Amygdala (tissue), 56 donors: ENCODE measurements at places on chromosomes 6 and 20.

DNA sequence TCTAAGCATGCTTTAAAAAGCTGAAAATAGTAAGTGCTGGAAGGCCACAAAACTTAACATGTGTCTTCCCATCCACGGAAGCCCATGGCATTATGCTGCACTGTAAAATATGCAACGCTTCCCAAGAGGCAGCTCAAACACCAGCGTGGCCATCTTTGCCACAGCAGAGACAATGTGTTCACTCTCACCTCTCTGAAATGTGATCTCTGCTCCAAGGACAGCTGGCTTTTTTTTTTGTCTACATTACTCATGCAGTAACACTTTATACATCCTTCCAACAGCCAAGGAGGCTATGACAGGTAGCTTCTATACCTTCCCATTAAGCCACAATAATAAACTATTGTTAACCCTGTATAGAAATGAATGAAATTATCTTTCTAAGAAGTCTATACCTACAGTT, 49.2 kb downstream of the BLOC1S5 start:
- no peak for DNase-seq

GRCh38 chr6:31776989-31777666, at the start of gene VWA7:
Gene VWA7, minus strand, starts transcription at chr6:31777328. Its CDS starts 549 bp downstream, at chr6:31776779.
- DNase-seq: no peak

DNA sequence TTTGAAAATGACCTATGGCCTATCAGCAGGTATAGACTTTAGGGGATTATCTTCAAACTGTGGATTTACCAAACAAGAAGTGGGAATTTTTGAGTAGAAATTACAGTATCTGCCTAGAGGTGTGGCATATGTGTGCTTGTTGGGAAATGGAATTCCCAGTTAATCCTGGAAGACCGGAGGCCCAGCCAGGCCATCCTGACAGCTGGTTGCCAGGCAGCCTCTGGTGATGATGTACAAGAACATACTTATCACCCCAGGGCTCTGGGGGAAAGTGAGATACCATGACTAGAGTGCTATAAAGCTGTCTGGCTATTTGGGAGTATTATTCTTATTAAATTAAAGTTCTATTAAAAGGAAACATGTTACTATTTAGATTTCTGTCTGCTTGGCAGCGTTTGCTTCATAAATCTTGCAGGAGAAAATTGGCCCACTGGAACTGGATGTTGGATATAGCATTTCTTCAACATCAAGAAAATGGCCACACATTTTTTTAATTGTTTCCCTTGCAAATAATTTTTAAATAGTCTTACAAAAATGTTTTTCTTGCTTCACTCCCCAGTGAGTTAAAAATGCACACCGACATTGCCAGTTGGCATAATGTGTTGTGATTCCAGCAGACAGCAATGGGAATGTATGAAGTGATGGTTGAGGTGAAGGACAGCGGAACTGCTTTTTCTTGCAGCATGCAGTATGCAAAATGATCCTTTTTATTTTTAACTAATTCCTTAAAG, 187.8 kb downstream of the MYLK4 start:
- no peak for DNase-seq

DNA sequence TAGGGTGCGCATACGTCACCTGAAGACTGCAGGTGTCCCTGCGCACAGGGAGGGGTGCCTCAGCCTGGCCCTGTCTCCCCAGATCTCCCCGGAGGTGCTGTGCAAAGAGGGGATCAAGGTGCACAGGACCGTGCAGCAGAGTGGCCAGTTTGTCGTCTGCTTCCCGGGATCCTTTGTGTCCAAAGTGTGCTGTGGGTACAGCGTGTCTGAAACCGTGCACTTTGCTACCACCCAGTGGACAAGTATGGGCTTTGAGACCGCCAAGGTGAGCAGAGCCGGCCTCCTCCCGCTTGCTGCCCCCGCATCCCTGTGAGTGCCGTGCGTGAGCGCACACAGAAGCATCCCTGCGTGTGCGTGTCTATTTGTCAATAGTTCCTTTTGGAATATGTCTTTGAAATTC, 150.7 kb downstream of the DTNBP1 start:
- DNase-seq: no peak

- no peak for DNase-seq
These were observed 67.6 kb downstream of the FYN start for GRCh38 chr6:111805511-111806164.

DNA sequence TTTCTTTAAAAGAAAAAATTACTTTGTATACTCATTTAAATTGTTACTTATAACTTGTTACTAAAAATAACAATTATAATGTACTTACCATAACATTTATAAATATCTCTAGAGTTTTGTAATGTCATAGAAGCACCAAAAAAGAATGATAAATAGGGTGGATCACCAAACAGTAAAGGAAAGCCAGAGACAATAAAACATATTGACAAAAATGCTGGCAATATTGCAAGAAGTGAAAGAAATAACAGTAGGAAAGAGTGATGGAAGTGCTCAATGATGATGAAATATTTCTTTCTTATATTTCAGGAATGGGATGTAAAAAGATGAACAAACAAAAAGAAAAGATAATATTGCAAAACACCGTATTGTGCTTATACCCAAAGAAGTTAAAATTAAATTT, 301.7 kb downstream of the CENPW start:
- DNase-seq: no peak

DNA sequence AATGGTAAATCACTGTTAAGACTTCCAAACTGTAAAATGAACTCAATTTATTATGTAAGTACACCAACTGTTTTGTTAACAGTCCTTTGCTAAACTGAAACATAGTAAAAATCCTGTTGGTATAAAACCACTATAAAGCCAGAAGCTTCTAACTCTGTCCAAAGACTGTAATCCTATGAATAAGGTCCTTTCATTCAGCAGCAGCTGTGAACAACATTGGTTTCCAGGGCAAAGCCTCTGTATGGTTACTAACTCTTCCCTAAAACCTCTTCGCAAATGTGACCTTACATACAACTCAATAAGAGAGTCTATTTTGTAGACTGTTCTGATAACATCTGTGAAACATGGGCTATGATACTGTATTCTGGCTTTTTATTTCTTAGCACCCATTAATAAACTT, 40.1 kb downstream of the NUP153 start:
- DNase-seq: no peak

DNA sequence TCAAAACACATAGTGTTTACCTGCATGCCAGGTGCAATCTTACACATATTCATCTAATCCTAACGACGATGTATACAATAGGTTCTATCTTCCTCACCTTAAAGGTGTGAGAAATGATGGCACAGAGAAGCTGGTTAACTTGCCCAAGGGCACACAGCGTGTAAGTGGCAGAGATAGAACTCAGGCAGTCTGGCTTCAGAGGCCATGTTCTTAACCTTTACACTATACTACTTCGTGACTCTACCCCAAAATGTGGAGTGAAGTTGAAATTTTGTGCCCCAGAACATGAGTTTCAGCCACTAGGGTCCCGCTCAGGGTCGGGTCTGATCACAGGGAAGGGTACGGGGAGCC, 584 bp downstream of the VPS52 start:
- DNase-seq: no peak
